ENCODE measurements at places on chromosomes 4 and X. TPM values are rescaled to one million over a fixed set of nuclear protein-coding genes. Genes with fewer than 3 reads are reported as not detected.

DNA sequence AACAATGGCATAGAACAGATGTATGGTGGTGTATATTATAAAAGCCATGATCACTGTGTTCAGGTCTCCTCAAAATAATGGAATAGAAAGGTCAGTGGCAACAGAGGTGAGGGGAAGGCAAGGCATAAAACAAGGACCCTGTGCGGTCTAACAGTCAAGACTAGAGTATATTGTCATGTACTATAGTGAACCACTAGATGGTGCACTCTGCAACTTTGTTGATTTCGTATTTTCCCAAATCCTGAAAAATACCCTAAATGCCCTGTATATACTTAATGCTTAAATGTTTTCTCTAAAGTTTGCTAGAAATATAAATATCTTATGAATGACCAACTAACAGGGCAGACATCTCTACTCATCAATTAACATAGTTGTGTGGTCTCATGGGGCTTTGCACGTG is 453.0 kb downstream of the PCDH11X start:
- DNase-seq = peak; percentile 3

DNA sequence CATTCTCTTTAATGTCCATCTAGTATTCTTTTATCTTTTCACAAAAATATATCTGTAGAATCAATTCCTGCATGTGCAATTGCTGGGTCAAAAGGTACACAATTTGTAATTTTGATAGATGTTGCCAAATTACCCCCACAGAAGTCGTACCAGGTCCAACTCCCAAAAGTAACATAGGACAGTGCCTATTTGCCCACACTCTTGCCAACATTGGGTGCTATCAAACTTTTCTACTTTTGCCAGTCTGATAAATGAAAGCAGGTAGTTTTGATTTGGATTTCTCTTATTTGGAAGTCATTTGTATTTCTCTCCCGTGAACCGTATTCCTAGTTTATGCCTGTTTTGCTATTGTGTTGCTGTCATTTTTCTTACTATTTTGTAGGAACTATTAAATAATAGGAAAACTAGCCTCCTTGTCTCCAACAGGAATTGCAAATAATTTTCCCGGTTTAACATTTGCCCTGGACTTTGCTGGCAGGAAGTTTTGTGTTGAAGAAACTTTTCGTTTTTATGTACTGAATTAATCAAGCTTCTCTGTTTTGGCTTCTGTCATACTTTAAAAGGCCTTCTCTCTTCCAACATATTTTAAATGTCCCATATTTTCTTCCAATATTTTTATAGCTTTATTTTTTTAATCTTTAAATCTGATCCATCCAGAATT is 33.1 kb downstream of the ZNF275 start:
- no peak for DNase-seq

Gene TMEM47
- total RNA-seq = 7.4 TPM

GRCh38 chr4:54840430-54840829 is 182.7 kb downstream of the KIT start:
- DNase-seq = no peak

DNA sequence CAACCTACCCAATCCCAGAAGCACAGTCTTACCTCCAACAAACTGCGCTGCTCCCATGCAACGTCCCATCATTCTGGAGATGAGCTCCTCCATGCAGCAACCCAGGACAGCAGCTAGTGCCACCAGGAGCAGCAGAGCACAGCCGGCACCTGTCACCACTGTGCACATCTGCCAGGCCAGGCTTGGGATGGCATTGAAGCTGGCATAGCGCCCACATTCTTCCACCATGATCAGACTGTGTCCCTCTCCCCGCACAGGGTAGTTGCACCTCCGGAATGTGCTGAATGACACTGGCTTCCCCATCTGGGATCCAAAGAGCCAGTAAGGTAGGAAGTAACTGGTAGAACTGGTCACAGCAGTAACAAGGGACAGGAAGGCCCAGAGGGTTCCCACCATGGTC is 8.8 kb downstream of the LHFPL1 start:
- DNase-seq = no peak

GRCh38 chr4:100386270-100386669 is 131.6 kb downstream of the EMCN start:
- DNase-seq = no peak

DNA sequence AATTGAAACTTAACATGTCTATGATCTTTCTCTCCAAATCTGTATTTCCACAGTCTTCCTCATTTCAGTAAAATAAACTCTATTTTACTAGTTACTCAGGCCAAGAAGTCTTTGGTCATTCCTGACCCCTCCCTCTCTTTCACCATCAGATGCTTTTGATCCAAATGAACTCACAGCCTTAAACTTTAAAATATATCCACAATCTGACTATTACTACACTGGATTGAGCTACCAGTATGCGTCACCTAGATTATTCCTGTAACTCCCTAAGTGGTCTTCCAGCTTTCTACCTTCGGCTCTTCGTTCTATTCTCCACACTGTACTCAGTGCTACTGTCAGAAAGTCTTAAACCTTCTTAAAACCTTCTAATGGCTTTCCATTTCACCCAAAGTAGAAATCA is 195.1 kb downstream of the FBXW7 start:
- no peak for DNase-seq

DNA sequence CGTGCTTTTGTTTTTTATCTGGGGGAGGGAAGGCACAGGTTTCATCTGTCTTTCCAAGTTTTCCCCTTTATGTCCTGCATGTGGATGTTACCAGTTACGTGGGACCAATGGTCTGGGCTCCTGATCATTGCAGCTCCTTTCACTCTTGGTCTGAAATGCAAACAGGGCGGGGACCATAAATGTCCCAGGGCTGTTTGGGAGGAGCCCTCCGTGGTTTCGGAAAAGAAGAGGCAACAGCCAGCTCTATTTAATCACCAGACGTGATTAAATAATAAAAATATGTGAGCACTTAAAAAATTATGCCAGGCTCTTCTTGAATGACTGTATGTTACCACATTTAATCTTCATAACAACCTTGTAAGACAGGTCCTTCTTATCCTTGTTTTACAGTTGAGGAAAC is 30.8 kb upstream of the C1GALT1C1 start:
- no peak for DNase-seq

DNA sequence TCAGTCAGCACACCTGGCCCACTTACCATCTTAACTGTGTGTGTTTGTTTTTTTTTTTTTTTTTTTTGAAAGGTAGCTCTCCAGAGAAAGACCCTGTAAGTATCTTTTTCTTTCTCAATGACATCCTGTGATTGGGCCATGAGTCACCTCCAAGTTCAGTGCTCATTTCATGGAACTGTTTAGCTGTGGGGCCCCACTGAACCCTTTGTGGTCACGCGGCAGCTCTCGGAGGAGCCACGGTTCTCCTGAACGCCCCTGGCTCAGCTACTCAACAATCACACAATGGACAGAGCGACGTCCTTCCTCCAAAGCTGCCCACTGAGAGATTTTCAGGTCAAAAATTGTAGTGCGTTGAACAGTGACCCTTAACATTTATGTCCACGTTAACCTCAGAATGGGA is 14.2 kb upstream of the IL3RA start:
- DNase-seq = no peak
